ENCODE measurements at places on chromosomes 3 and 15. TPM values are rescaled to one million over a fixed set of nuclear protein-coding genes. Genes with fewer than 3 reads are reported as not detected.

- no peak overlapping the region for H3K27ac ChIP-seq
- no peaks in the 10 kb centered on the region for H3K27me3 ChIP-seq
- H3K4me3 ChIP-seq = no peak overlapping the region
- no peaks in the 10 kb centered on the region for H3K36me3 ChIP-seq
- no peak for DNase-seq
- H3K4me1 ChIP-seq = peaks cover 42% of the 10 kb centered on the region
Observed at GRCh38 chr3:105806359-105806758, 62.5 kb downstream of the CBLB start.

- DNase-seq = no peak
- no peaks in the 10 kb centered on the region for H3K4me1 ChIP-seq
- no peak overlapping the region for H3K27ac ChIP-seq
- H3K27me3 ChIP-seq = no peaks in the 10 kb centered on the region
- no peaks in the 10 kb centered on the region for H3K36me3 ChIP-seq
Observed at GRCh38 chr3:5464649-5465048, 277.1 kb downstream of the EDEM1 start.

GRCh38 chr3:95334461-95334860 lies 1271.6 kb downstream of the NSUN3 start:
- H3K4me3 ChIP-seq = no peak overlapping the region
- H3K27ac ChIP-seq = no peak overlapping the region
- H3K4me1 ChIP-seq = no peaks in the 10 kb centered on the region
- DNase-seq = no peak
- no peaks in the 10 kb centered on the region for H3K36me3 ChIP-seq
- H3K27me3 ChIP-seq = no peaks in the 10 kb centered on the region

GRCh38 chr3:119223511-119223910 lies 17.2 kb downstream of the B4GALT4 start:
- no peaks in the 10 kb centered on the region for H3K36me3 ChIP-seq
- H3K4me3 ChIP-seq = no peak overlapping the region
- H3K27me3 ChIP-seq = no peaks in the 10 kb centered on the region
- no peak for DNase-seq

DNA sequence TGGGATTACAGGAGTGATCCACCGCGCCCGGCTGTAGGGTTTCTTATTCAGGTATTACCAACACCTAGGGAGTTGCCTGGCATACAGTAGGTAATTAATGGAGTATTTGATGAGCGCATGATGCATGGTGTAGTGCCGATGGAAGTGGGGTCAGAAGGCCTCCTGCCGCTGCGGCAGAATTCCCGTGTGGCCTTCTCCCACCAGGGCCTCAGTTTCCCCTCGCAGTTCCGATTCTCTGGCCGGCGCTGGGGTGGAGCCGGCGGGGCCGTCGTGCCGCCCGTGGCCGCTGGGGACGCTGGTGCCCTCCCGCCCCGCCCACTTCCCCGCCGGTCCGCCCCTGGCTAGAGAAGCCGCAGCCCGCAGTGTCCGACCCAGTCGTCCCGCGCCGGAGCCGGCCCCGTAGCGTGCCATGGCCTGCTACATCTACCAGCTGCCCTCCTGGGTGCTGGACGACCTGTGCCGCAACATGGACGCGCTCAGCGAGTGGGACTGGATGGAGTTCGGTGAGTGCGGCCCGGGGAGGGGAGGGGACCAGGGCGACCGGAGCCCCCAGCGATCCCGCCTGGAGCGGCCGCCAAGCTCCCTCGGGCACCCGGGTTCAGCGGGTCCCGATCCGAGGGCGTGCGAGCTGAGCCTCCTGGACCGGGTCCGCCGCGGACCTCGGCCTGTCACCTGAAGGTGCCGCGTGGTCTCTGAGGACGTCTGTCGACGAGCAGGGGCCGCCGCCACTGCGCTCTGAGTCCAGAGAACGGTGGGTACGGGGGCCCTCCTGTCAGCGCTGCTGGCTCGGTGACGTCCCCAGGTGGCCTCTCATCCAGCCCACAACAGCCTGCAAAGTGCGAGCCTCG lies at the start of gene IRAK2:
TSS of gene IRAK2 (plus strand) at position 374 of the 848 bp plus-strand sequence. CDS start at position 410, 36 bp downstream.
- H3K4me1 ChIP-seq = no peaks in the 10 kb centered on the region
- H3K36me3 ChIP-seq = no peaks in the 10 kb centered on the region
- H3K27me3 ChIP-seq = no peaks in the 10 kb centered on the region
- DNase-seq = peak; percentile 61
- H3K27ac ChIP-seq = peak within 1 kb of the TSS; percentile 80

- no peaks in the 10 kb centered on the region for H3K36me3 ChIP-seq
- no peak for DNase-seq
- no peak overlapping the region for H3K27ac ChIP-seq
Observed at GRCh38 chr15:31782016-31782783, 248.1 kb upstream of the CHRNA7 start.

DNA sequence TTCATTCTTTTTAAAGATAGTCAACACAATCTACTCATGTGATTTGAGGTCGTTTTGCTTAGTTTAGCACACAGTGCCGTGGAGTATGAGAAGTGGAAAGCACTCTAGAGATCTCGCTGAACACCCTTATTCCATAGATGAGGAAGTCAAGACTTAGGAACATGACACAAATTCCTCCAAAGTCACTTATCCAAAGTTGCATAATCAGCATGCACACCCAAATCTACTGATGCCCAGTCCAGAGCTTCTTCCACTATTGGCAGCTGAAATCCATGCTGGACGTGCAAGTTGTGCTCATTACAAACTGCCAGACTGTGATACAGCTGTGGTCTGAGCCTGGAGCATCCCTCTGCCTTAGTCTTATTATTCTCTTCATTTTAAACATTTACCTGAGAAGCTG lies 83.5 kb upstream of the ZNF280D start:
- H3K4me1 ChIP-seq = no peaks in the 10 kb centered on the region
- DNase-seq = no peak
- no peaks in the 10 kb centered on the region for H3K27me3 ChIP-seq
- H3K4me3 ChIP-seq = no peak overlapping the region
- H3K36me3 ChIP-seq = no peaks in the 10 kb centered on the region

The FBXO40 gene
- not detected for total RNA-seq

The ZNF860 gene
- 1.8 TPM for total RNA-seq

The ANKUB1 gene
- total RNA-seq = 0.84 TPM

The EPB42 gene
- not detected for total RNA-seq

The CFAP92 gene
- total RNA-seq = 0.22 TPM

The KBTBD13 gene
- total RNA-seq = not detected
